ENCODE measurements at places on chromosomes 1 and 21. TPM values are rescaled to one million over a fixed set of nuclear protein-coding genes. Genes with fewer than 3 reads are reported as not detected.

- peak; percentile 51 for DNase-seq
Observed at GRCh38 chr1:61618755-61619154, 106.2 kb downstream of the TM2D1 start.

DNA sequence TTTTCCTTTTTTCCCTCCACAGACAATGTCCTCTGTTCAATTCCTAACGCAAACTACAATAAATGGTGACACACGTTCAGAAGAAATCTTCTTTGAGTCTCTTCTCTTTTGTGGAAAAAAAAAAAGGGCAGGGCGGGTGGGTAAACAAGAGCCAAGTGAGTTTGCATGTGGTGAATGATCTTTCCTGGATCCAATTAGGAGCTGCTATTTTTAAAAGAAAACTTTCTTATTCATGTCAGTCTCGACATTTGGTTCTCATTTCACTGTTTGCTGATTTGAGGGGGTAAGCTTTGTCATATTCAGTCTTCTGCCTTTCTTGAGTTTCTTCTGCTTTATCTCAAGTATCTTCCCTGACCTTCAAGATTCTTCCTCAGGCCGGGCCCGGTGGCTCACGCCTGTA, 29.2 kb upstream of the KIF1B start:
- DNase-seq, result no peak

DNA sequence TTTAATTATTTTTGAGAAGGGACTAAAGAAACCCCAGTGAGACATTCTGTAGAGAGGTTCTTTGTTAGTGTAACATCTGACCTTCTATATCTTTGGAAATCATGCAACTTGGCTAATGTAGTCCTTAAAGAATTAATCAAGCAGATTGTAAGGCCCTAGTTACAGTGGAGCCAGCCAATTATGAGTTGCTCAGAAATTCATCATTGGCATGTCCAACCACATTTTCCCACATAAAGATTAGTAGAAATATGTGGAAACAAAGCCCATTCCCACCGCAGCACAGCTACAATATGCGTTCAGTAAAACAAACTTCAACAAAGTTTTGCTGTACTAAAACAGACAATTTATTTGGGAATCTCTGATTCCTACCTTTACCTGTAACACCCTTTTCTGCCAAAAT, 27.8 kb downstream of the WNT2B start:
- DNase-seq, result no peak

DNA sequence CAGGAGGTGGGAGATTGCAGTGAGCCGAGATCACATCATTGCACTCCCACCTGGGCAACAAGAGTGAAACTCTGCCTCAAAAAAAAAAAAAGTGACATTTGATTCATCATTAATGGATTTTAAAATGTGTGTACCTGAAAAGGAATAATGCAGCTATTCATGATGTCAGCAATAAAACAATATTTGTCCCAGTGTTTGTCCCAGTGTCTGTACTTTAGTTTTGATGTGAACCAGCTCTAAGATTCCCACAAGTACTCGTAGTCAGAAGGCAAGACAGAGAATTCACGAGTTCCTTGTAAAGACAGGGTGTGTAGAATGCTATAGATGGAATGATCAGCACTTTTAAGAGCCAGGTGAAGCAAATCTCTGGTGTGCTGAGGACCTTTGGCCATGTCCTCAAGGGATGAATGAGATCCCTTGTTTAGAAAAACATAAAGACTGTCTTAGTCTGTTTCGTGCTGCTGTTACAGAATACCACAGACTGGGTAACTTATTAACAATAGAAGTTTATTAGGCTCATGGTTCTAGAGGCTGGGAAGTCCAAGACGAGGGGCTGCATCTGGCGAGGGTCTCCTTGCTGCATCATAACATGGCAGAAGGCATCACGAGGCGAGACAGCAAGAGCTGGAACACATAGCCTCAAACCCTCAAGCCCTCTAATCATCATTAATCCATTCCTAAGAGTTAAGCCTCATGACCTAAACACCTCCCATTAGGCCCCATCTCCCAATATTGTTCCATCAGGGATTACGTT, 12.0 kb upstream of the TMPRSS2 start:
- DNase-seq, result no peak

DNA sequence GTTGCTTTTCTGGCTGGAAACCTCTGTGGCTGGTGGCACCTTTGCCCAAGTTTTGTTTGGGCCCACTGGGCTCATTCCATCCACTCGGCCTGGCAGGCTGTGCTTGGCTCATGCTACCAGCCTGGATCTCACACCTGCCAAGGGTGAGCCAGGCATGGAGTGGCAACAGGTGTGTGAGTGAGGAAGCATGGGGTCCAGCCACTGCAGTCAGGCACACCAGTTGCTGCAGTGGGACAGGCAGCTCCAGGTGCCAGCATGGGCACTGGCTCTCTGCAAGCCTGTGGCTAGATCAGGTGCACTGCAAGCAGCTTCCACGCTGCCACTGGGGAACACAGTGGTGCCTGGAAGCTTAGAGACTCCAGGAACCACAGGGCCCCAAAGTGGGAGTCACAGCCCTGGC, 57.0 kb downstream of the NUP210L start:
- DNase-seq, result no peak

DNA sequence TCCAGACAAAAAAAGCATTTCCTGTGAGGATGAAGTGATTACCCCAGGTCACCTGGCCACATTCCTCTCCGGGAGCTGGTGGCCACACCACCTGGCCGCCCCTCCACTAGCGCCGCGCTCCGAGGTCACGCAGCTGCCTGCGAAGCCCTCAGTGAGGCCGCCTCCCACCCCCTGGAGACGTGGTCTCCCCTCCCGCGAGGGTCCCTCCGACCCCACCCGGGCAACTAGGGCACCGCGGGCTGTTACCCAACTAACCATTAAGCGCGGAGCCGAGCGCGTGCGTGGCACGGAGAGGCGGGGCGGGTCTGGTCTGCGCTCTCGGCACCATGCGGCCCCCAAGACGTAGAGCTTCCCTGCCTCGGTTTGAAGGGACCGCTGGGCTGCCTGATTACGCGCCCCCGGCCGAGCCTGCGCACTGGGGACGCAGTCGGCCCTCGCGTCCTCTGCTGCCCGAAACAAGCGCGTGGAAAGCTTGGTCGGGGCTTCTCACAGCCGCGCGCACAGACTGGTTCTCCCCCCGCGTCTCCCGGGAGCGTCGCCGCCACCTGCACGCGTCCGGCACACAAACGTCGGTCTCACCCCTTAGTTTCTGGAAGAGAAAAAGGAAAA, 106.5 kb downstream of the SLC16A1 start:
- DNase-seq, result no peak

- DNase-seq, result no peak
Observed at GRCh38 chr1:205699416-205699815, 19.1 kb upstream of the SLC45A3 start.

Gene ANKRD65
- 40.9 TPM for total RNA-seq

Gene UBE2U
- not detected for total RNA-seq
